ENCODE measurements at places on chromosomes 3 and 15. TPM values are rescaled to one million over a fixed set of nuclear protein-coding genes. Genes with fewer than 3 reads are reported as not detected.

Gene GOLGA8R
- 3.0 TPM for total RNA-seq

Gene CACNA2D3
- 1.5 TPM for total RNA-seq

Gene CD200
- total RNA-seq = 0.44 TPM

Gene FAM43A
- 1.3 TPM for total RNA-seq

Gene AGTR1
- total RNA-seq = not detected

Gene CNOT10
- 53.1 TPM for total RNA-seq

Gene P2RY1
- 0.28 TPM for total RNA-seq

Gene SERPINI1
- 2.6 TPM for total RNA-seq

Gene CYP1A1
- not detected for total RNA-seq

Gene PARP15
- not detected for total RNA-seq

Gene C15orf39
- total RNA-seq = 13.3 TPM

Gene MEGF11
- total RNA-seq = 0.39 TPM

Gene NAALADL2
- 4.2 TPM for total RNA-seq

Gene SLC27A2
- total RNA-seq = 0.84 TPM

Gene KCNAB1
- total RNA-seq = 0.44 TPM

Gene CLDN16
- total RNA-seq = 0.23 TPM

Gene MKRN3
- not detected for total RNA-seq

Gene CPLX3
- total RNA-seq = not detected

Gene MCTP2
- total RNA-seq = 25.7 TPM

Gene SLC2A2
- not detected for total RNA-seq

Gene SPTSSB
- total RNA-seq = not detected

Gene CPN2
- total RNA-seq = not detected

Gene SHC4
- 0.49 TPM for total RNA-seq

Gene TTC14
- 35.8 TPM for total RNA-seq

Gene GRM7
- not detected for total RNA-seq

Gene ABI3BP
- 3.1 TPM for total RNA-seq

Gene RLBP1
- total RNA-seq = not detected

Gene CTXN2
- not detected for total RNA-seq
